ENCODE measurements at places on chromosomes 12 and 14.
A peak's percentile ranks its signal among the peaks of the same experiment; 100 is the strongest.

- DNase-seq: no peak
These were observed 123.8 kb downstream of the GRIP1 start for GRCh38 chr12:66555113-66555512.

DNA sequence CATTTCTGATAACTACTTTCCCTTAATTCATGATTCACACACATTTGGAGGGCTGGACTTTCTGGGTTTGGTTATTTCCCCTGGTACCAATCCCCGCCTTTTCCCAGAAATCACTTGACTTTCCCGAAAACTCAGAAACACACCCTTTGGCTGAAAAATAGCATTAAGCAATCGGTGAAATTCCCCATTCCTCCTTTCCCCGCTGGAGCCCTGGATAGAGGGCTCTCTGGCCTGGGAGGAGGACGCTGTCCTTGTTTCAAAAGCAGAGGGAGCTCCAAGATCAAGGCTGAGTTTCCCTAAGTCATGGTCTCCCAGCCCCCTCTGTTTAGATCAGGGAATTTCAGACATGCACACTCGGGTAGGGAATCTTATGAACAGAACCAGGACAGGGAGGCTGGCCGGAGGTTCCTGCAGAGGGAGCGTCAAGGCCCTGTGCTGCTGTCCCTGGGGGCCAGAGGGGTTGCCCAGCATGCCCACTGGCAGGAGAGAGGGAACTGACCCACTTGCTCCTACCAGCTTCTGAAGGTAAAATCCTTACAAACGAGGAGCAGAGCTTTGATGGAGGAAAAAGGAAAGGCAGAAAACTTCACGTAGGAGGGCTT, at the start of gene C1S:
Gene C1S, plus strand, starts transcription at position 366 of the 602 bp plus-strand sequence. CDS start 1,195 bp downstream, outside the sequence.
- DNase-seq: peak; percentile 12

DNA sequence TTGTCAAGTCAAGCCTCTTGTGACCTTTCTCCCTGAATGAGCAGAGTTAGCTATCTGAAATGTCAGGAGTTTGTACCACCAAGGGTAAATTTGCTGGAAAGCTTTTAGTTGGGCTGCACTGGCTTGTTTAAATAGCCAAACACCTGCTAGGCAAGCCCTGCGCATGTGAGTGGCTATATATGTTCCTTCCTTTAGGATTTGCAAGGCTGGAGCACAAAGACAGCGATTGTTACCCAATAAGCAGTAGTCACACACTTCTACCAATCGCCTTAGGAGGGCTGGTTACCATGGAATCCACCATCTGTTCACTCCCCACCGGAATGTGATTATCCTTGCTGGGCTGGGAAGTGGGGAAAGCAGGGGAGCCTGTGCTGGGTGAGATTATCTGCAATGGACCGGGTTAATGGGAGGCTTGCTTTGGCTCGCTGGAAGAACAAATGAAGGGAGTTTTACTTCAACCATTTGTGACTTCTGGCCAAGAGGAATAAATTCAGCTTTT, 102.5 kb downstream of the FGD4 start:
- DNase-seq: peak; percentile 29

- DNase-seq: no peak
These were observed 97.0 kb upstream of the GRIP1 start for GRCh38 chr12:66775871-66776270.

DNA sequence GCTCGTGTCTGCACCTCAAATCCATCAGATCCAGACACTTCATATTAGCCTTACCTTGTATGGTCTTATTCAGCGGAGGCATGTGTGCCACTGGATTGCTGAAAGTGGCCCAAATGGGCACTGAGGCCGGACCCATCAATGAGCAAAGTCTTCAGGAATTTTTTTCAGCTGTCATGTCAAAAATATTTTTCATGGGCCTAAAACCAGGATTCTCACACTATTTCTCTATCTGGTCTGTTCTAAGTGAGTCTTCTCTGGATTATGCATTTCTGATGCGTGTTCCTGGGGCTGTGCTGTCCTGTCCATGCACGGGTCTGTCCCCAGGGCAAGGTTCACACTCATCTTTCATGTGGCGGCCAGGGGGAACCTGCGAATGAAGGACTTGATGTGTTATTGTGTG, 94.6 kb downstream of the KCNA5 start:
- no peak for DNase-seq

GRCh38 chr14:39339003-39339402, 93.2 kb downstream of the FBXO33 start:
- DNase-seq: no peak

Measured in left colon (tissue), 2 donors.